ENCODE measurements at places on chromosomes 1 and 21.

DNA sequence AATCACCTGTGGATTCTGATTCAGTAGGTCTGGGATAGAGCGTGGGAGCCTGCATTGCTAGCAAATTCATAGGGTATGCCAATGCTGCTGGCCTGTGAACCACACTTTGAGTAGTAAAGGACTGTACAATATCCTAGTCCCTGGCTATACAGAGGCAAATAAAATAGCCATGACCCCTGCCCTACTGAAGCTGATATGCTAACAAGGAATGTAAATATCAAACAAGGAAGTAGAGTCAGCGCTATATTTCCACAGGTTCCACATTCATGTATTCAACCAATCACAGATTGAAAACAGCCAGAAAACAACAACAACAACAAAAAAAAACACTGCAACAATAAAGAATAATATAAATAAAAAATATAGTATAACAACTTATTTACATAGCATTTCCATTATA is 77.8 kb downstream of the TM2D1 start:
- no peak for DNase-seq

DNA sequence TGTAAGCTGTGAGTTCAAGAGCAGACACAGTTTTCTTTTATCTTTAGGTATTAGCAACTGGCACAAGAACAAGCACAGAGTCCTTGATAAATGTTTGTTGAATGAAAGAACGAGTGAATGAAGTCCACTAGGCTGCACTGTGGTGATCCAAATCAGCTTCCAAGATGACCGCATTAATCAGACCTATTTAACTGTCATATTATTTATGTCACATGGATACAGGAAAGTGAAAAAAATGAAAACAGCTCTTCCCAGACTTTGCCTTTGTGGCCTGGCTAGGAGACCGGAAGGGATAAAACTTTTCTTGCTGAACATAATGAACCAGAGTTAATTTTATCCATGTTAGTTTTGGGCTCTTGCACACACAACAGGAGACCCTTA is 261.3 kb downstream of the TNR start:
- no peak for DNase-seq

DNA sequence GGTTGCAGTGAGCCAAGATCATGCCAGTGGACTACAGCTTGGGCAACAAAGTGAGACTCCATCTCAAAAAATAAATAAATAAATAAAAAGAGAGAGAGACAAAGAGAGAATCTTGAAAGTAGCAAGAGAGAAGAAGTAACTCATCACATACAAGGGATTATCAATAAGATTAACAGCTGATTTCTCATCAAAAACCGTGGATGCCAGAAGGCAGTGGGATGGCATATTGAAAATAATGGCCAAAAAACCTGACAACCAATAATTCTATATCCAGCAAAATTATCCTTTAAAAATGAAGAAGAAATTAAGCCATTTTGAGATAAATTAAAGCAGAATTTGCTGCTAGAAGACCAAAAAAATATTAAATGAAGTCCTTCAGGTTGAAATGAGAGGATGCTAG is 35.7 kb downstream of the KLHDC7A start:
- no peak for DNase-seq

DNA sequence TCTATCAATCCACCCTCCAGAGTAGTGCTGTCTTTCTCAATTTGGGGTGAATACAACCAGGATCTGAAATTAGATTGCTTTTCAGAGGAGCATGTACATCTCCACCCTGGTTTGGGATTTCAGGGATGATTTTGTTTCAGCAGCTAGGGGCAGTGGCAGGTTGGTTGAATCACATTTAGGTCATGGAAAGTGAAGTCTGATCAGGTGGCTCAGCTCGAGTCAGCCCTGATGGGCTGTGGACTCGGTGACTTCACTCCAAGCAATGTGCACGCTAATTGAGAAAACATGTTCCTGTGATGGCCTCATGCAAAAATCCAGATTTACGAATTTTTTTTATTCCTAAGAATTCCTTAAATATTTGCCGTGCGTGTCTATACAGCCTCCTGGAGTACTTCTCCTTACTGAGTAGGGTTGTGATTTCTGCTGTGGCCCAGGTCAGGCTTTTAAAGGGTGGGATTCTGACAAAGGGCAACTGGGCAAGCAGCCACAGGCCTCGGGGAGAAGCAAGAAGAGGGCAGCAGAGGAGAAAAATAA is 7.5 kb downstream of the NGF start:
- DNase-seq, result no peak
